CD4-positive, alpha-beta T cell treated with Interleukin-6 at 100 ng/mL for 8 hours (primary cell): ENCODE measurements at places on chromosomes 5 and 9.

DNA sequence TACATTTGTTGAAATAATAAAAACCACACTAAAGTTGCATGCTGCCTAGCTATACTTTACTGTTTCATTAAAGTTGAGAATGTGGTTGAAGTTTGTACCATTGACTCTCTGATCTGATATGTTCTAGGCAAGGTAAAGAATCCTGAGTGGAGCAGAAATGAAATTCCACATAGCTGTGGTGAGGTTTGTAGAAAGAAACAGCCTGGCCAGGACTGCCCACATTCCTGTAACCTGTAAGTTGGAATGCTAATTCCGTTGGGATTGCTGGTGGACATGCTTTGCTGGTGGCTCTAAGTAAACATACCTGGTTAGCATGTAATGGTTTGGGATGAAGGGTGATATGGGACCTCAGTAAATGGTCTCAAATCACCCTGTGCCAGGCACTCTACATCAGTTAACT, 16.8 kb downstream of the NFX1 start:
- DNase-seq, result no peak

GRCh38 chr5:71834601-71835000, 115.5 kb downstream of the CARTPT start:
- DNase-seq, result no peak

DNA sequence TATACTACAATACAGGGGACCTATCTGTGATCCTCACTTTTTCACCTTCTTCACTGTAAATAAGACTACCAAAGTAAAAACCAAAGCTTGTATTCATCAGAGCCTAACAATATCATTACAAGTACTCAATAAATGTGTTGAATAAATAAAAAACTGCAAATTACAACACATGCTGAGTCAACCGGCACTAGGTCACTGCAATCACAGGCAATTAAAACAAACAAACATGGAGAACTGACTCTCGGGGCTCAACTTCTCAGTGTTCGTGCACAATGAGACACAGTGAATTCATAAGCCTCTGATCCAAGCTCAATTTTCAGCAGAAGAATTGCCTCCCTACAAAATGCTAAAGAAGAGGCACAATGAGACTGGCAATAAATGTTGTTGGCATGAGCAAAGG, 69.2 kb downstream of the CDK5RAP2 start:
- DNase-seq, result no peak

- no peak for DNase-seq
Observed at GRCh38 chr9:131712151-131712716, 27.6 kb downstream of the RAPGEF1 start.

GRCh38 chr5:110757118-110757729, 18.4 kb downstream of the SLC25A46 start:
- DNase-seq, result peak; percentile 32

GRCh38 chr9:110537841-110538646, 41.5 kb downstream of the SVEP1 start:
- no peak for DNase-seq

DNA sequence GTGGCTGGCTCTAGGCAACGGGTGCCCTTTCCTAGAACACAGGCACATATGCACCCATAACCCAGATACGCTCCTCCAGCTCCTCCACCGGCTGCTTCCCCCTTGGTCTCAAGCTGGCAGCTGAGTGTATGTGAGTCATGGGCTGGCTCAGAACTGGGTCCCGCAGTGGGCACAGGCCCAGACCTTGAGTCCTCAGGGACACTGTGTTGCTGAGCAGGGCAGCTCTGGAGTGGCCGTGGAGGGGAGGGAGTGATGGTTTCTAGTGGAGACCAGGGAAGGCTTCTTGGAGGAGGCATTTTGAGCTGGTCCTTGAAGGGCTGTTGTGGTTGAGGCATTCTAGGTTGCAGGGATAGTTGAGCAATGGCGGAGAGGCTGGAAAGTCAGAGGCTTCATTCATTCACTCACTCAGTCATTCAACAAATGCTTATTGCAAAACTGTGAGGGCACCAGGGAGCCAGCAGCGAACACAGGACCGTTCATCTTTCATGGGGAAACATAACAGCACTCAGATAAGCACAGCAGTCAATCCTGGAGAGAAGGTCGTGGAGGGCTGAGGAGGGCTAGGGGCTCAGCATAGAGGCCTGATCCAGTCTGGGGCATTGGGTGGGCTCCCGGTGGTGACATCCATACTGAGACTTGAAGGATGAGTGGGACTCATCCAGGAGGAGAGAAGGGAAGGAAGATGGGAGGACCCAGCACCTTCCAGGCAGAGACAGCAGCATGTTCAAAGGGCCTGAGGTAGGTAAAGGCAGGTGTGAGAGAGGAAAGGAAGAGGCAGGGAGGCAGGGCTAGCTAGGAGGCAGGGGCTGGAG, 2.4 kb downstream of the BBLN start:
- no peak for DNase-seq

DNA sequence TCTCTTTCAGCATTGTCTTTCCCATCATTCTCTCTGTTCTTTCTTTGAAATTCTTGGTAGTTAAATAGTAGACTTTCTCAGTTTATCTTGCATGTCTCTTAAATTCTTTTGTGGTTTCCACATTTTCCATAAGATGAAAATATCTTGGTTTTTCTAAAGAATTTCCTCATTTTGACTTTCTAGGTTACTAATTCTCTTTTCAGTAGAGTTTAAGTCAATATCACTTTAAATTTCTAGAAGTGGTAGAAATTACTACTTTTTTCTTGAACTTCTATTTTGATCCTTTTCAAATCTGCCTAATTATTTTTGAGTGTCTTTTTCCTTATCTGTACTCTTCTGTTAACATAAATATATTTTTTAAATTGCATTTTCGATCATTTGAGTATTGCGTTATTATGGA, 23.6 kb upstream of the LRRTM2 start:
- no peak for DNase-seq

- DNase-seq, result no peak
Observed at GRCh38 chr9:1025131-1025530, 25.0 kb upstream of the DMRT2 start.

GRCh38 chr9:116654059-116654355, 33.1 kb upstream of the TRIM32 start:
- DNase-seq, result no peak

DNA sequence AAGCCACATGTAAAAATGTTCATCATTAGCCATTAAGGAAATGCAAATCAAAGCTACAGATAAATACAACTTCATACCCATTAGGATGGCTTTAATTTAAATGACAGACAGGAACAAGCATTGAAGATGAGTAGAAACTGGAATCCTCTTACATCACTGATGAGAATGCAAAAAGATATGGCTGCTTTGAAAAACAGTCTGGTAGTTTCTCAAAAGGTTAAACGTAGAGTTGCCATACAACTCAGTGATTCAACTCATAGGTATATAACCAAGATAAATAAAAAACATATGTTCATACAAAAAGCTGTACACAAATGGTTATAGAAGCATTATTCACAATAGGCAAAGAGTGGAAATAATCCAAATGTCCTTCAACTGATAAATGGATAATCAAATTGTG, 228.8 kb upstream of the ZNF462 start:
- DNase-seq, result no peak

DNA sequence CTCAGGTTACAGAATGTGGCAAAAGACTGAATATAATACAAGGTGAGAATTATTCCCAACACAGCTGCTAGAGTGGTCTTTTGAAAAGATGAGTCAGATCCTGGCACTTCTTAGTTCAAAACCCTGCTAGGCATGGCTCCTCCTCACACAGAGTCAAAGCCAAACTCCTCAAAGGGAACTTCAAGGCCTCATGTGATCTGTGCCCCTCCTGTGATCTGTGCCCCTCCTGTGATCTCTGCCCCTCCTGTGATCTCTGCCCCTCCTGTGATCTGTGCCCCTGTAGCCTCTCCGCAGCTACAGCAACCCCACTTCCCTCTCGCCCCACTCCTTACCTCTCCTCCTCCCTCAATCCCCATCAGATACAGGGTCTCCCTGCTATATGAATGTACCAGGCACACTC, 525.5 kb upstream of the CCNG1 start:
- no peak for DNase-seq

- no peak for DNase-seq
Observed at GRCh38 chr5:147072622-147073021, 162.2 kb upstream of the STK32A start.

DNA sequence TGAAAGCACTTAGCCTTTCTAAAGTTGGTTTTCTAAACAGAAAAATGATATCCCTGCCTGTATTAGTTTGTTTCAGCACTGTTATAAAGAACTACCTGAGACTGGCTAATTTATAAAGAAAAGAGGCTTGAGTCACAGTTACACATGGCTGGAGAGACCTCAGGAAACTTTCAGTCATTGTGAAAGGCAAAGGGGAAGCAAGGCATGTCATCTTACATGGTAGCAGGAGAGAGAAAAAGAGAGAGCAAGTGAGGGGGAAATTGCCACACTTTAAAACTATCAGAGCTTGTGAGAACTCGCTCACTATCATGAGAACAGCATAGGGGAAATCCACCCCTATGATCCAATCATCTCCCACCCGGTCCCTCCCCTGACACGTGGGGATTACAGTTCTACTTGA, 64.9 kb downstream of the FAM170A start:
- DNase-seq, result no peak

DNA sequence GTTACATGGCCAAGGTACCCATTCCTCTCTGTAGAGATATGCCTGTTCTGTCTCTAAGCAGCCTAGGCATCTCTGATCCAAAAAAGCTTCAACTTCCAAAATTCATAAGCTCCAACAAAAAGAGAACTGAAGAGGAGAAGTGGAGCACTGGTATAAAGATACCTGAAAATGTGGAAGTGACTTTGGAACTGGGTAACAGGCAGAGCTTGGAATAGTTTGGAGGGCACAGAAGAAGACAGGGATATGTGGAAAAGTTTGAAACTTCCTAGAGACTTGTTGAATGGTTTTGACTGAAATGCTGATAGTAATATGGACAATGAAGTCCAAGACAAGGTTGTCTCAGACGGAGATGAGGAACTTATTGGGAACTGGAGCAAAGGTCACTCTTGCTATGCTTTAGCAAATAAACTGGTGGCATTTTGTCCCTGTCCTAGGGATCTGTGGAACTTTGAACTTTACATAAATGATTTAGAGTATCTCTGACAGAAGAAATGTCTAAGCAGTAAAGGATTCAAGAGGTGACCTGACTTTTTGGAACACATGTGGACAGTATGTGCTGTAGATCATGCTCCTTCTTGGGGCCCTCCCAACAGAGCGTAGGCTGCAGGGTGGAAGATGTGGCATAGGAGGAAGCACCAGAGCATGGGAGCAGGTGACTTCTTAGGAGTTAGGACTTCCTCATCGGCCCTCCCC, 162.2 kb upstream of the TRIM32 start:
- no peak for DNase-seq
